ENCODE measurements at places on chromosomes 12 and 14.

DNA sequence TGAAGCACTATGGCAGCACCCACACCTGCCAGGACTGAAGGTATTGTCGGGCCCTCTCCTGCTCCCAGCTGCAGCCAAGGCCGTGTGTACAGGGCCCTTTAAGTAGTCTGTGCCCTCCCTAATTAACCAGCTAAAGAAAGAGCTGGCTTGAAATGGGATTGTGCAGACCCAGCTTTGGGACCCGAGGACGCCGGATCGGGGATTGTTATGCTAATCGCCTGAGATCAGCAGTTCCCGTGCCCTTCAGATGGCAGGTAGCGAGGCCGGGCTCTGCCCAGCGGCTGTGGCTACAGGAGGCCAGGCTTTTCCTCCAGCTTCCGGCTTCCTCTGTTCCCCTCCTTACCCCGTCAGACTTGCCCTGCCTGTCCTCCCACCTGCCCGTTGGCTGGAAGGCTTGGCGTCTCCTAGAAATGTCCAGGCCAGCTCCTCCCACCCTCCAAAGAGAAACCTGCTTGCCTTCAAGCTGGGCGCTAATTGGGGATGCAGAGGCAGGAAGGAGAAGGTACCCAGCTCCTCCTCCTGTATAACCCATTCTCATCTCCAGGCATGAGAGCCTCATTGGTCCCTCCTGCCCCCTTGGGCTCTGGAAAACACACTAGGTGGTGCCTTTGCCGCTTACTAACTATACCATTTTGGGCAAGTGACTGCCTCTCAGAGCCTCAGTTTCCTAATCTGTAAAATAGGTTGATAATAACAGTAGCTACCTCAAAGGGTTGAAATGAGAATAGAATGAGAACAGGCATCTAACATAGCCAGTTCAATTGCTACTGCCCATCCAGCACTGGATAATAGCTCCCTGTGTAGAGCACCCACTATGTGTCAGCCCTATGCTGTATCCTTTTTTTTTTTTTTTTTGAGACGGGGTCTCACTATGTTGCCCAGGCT, 25.8 kb upstream of the MSI1 start:
- DNase-seq = peak; percentile 94

DNA sequence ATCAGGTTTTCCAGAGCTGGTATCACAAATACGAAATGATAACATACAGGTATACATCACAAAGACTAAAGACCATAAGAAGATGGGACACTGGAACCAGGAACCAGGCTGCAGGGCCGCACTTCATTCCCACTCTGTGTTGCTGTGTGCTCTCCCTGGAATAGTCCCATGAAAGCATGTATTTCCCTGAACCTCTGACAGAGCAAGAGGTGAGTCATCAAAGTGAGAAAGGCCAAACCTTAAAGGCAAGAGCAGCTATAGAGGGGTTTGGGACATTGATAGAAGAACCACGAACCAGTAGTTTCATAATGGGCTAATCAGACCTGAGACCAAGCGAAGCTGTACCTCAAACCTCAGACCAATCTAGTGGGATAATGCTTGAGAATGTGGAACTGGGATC, 283.0 kb upstream of the PRKD1 start:
- DNase-seq = no peak

- no peak for DNase-seq
These were observed 59.1 kb upstream of the SLC6A13 start for GRCh38 chr12:321606-322326.

GRCh38 chr14:106417224-106418049, 891.1 kb downstream of the TMEM121 start:
- DNase-seq = peak; percentile 27

- no peak for DNase-seq
These were observed 201.2 kb downstream of the NELL2 start for GRCh38 chr12:44674875-44675274.

GRCh38 chr12:9646794-9647781, 22.4 kb upstream of the CLEC2D start:
- DNase-seq = no peak

DNA sequence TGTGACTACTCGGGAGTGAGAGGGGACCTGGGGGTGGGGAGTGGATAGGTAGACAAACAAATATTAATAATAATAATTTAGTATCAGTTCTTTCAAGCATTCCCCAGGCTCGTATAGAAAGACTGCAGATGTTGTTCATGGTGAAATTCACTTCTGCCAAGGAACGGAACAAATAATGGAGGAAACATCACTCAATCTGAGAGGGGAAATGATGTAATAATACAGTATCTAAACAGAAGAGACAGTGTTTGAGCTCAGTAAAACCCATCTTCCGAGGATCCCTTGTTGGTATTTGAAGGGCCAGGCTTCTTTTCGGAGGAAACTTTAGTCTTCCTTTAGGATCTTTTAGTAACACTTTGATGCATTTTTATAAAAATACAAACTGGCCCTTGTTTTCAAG, 114.2 kb downstream of the KCNK10 start:
- DNase-seq = no peak

GRCh38 chr12:4112734-4113325, 160.7 kb upstream of the CCND2 start:
- DNase-seq = no peak

DNA sequence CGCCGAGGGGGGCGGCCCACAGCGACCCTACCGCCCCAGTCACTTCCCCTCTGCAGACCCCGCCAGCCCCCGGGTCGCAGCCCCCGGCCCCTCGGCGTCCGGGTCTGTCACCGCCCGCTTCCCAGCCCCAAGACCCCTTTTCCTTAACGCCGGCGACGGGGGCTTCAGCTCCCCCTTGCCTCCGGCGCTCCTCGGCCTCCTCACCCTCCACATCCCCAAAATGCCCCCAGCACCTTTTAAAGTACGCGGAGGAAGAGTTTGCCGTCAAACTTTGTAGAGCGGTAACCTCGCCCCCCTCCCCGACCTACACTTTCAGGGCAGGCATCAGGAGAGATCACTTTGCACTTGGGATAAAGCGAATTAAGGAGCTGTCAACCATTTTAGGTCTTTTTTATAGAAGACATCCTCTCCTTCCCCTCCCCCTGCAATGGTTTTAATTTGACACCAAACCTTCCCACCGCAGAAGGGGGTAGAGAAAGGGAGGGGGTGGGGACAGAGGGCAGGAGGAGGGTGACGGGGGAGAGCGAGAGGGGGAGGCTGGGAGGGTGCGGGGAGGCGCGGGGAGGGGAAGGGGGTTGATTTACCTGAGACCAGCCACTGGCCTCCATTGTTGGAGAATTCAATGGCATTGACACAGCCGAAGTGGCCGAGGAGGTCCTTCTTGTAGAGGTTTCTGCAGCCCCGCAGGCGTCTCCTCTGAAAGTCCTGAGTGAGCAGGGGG, 578 bp downstream of the DCAF5 start:
- peak; percentile 25 for DNase-seq

- no peak for DNase-seq
These were observed 114.7 kb upstream of the FKBP4 start for GRCh38 chr12:2679816-2680675.

DNA sequence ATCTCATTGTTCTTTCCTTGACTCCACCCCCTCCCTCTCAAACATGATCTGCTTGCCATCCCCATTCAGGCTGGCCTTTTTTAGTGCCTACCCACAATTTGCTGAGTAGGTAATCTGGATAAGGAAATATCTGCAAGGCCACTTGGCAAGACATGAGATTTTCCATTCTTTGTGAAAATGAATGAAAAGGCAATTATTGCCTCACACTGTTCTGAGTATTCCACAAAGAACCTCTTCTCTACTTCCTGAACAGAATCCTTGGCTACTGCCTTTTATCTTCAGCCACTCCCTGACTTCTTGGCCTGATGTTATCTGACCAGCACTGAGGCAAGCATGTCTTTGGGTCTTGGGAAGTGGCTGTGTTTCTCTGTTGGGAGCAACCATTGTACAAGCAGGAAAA, 263.2 kb upstream of the ATP2B1 start:
- peak; percentile 27 for DNase-seq

DNA sequence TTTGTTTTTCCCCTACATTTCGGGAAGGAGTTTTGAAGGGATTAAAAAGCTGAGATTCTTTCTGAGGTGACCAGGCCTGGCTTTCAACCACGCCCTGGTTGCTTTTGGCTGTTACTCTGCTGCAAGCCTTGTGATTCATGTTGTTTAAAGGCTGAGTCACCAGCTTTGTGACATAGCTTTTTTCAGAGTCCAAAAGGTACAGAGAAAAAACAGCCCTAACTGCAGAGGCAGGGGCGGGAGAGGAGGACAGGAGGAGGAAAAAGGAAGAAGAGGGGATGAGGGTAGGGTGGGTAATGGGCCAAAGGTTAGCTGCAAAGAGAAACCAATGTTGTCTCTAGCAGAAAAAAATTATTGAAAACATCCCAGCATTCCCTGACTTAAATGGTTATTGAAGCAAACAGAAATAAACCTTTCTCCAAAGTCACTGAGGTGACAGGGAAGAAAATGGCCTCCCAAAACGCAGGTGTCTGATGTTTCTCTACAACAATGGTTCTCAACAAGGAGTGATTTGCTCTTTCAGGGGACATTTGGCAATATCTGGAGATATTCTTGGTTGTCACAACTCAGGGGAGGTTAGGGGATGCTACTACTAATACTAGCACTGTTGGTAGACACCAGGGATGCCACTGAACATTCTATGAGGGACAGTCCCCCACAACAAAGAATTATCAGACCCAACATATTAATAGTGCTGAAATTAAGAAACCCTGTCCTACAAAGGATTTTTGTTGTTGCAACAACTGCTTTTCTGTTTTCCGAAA, 2.1 kb upstream of the UBC start:
- no peak for DNase-seq

DNA sequence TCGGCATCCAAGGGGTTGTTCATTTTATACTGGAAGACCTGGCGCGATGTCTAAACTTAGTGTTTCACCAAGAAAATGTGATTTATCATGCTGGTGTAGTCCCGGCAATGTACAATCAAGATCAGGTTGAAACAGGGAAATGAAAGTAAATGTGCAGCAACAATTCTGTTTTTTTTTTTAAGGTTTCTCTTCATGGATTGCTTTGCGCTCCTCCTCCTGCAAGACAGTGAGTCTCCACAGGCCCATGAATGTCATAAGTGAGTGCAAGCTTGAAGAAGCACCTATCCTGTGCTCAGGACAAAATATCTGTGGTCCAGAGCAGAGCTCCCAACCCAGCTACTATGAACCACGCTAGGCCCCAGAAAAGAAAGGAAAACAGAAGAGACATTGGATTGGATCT, 143.4 kb downstream of the KCNK10 start:
- DNase-seq = no peak

- DNase-seq = no peak
These were observed 34.1 kb upstream of the DAAM1 start for GRCh38 chr14:59154373-59154772.

DNA sequence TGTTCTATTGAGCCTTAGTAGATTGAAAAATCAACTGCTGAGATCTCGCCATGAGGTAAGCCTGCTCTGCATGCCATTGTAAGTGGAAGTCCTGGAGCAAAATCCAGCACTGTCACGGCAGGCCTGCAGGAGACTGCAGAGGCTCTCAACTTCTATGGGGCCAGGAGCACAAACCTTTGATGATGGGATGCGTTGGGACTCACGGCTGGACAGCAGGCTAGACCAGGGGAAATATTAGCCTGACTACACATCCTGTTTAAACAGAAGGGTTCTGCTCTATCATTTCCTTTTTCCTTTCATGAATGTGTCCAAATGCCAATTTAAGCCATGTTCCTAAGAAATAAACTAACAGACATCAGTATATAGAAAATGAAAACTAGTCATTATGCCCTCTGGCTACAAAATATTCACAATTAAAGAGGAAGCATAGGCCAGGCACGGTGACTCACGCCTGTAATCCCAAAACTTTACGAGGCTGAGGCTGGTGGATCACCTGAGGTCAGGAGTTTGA, 33.9 kb upstream of the RASSF8 start:
- no peak for DNase-seq

GRCh38 chr12:63955831-63956666, 111.5 kb downstream of the SRGAP1 start:
- no peak for DNase-seq

DNA sequence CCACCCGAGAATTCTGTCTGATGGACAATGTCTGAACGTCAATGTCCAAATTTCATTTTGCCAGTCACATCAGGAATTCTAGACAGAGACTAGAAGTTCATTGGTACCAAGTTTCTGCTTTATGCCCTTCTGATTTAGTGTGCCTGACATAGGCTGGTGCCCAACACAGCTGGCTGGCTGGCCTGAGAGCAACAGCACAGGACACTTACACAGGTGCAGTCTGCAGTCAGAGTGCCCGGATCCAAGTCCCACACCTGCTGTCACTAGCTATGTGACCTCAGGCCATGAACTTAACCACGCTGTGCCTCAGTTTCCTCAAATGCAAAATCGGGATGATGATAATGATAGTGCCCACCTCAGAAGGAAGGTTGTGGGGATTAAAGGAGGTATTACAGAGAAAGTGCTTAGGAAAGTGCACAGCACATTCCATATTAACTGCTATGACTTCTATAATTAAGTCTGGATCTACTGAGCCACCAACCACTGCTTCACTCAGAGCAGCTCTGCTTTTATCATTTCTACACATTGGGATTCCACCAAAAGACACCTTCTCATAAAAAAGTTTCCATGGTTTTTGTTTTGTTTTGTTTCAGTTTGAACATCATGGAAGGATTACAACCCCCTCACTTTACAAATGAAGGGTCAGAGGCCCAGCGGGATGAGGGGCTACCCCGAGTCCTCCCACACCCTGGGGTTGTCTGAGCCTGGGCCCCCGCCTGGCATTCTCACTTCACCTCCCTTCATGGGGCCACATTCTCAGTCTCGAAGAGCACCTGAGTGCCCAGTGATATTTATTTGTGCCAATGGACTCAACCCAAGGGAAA, 168.8 kb upstream of the BCL2L14 start:
- DNase-seq = no peak

GRCh38 chr14:88551980-88552431, 2.8 kb downstream of the PTPN21 start:
- DNase-seq = no peak

DNA sequence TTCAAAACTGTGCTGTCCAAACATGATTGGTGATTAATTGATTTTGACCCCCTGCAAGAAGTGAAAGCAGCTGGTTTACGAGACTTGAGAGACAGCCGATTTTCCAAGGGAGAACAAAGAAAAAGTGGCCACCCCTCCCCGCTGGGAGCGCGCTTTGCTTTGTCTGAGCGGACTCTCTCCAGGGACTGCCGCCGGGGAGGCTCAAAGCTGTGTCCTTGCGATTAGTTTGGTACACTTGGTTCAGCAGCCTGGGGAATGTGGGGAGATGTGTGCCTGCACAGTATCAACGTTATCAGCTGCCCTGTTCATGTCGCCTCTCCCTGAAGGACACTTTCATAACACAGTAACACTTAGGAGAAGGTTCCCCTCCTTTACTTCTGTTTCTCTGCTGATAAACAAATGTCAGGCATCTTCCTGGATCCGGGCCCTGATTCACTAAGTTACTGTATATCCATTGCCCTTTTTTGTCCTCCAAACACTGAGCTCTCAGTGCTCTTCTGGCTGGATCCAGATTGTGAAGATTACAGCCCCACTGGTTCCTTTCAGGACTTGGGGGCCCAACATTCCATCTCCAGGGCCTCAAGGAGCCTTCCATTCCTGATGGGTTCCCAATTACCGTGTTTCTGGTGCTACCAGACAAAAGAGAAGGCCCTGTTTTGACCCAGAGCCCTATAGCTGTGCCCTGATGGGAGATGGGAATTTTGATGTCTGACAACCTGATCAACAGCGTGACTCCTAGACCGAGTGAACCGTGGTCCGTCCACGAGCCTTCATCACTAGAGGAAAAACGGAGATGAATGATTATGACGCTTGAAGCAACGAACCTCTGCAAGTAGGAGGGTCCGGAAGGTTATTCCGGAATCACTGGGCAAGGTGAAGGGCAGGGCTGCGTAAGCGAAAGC, 31.7 kb upstream of the TUBA1C start:
- DNase-seq = no peak
